ENCODE measurements at places on chromosomes 1 and 21.

- no peak for DNase-seq
Observed at GRCh38 chr1:39385067-39385988, 106.1 kb upstream of the BMP8A start.

- DNase-seq, result no peak
Observed at GRCh38 chr21:42779431-42779861, 99.9 kb downstream of the WDR4 start.

DNA sequence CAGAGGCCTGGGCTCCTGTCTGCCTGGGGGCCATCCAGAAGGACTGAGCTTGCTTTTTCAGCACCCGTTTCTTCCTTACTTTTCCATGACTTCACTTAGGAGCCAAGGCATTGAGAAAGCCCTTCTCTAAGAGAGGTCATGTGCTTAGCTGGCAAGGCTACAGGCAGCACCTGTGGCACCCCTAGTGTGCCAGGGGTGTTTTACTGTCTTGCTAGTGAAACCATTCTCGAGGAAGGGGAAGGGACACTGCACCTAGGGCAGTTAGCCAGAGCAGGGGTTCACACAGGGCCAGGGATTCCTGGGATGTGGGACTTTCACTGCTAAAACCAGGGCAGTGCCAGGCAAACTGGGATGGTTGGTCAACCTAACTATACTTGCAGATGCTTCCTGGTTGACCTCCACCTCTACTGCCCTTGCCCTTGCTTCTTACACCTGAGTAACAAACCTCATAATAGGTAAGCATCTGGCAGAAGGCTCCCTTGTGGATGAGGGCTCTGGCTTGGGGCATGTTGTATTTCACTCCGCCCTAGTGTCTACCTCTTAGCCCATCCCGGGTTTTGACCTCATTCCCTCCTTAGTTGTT lies 69.2 kb downstream of the NOS1AP start:
- DNase-seq, result no peak

DNA sequence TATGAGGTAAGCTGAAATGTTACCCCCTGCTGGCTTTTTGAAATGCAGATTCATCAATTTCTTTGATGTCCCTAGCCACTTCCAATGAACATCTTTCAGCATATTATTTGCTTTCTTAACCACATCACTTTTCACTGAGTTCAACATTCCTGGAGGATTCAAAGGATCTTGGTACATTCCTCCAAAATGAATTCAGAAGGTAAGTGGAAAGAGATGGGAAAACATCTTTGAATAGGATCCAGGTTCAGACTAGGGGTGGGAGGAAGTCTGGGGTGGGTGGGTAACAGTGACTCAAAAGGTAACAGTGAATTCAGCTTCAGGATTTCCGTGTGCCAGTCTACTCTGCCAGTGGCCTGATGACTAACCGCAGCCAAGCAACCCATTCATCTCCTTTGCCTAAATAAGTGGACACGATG lies 180.7 kb downstream of the ZC3H11B start:
- no peak for DNase-seq

GRCh38 chr1:53543778-53544695 lies 84.8 kb downstream of the DMRTB1 start:
- DNase-seq, result no peak

GRCh38 chr1:179082999-179083335 lies 1.1 kb downstream of the TOR3A start:
- peak; percentile 56 for DNase-seq

DNA sequence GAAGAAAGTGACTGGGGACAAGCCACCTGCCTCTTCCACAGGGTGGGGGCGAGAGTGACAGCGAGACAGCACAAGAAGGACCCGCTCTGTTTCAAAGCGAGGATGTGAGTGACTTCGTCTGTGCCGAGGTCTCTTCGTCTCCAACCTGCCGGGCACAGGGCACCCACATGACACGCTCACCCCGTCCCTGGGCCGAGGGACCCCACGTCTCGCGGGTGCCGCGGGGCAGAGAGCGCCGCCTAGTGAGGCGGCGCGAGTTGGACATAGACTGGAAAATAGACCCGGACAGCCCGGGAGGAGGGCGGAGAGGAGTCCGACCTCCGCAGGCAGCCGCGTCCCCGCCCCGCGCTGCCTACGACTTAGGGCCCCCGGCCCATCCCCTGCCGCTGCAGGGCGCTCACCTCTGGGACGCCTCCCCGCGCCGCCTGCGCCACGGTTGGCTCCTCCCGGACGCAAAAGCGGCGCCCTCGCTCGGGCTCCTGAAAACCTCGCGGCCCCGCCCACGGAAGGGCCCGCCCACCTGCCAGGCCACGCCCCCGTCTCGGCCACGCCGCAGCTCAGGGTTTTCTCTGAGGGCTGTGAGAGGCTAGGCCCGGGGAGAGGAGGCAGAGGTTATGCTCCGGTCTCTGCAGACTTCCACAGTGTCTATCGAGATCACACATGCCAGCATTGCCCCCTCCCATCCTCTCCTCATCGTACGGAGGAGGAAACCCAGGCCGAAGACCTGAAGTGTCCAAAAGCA lies at the start of gene TLR5:
Gene TLR5, minus strand, starts transcription at position 454 of the 742 bp plus-strand sequence. CDS start 30,217 bp downstream, outside the sequence.
- peak; percentile 88 for DNase-seq

DNA sequence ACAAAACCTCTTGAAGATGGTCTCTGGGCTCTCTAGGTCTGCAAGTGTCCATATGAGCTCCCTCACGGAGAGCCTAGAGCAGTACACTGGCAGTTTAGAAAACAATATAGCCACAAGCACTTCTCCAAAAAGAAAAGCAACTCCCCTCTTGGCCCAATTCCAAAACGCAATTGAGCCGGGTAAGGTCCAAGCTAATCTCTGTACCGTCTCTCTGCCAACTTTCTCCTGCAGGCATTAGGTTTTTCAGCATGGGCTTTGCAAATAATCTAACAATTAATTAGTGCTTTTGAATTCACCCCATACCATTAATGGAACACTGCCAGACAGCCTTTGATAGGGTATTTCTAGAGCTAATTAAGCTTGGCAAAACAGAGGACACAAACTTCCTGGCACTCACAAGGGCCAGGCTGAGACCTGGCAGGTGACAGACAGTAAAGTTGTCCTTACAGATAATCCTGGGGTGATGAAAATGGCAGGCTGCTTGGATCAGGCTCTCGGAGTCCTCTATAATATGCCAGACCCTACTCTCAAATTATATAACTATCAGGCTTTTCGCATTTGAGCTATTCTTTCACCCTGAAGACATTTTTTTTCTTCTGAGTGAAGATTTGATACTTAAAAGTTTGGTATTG lies 39.8 kb downstream of the TGFBR3 start:
- no peak for DNase-seq

- DNase-seq, result no peak
Observed at GRCh38 chr1:206570529-206570928, 41.7 kb downstream of the EIF2D start.

DNA sequence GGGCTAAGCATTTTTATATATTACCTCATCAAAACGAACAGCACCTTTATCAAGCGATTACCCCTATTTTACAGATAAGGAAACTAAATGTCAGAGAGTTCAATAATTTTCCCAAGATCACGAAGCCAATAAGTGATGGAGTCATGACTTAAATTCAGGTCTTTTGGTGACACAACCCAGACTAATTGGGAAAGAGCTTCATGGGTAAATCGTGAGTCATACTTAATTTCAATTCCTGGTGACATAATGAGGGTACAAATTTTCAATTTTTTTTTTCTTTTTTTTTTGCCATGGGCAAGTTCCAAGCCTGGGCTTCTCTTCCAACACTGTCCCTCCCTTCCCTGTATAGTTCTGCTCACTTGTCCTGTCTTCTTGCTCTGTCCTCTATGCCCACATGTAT lies 30.1 kb upstream of the IL10 start:
- DNase-seq, result peak; percentile 80

DNA sequence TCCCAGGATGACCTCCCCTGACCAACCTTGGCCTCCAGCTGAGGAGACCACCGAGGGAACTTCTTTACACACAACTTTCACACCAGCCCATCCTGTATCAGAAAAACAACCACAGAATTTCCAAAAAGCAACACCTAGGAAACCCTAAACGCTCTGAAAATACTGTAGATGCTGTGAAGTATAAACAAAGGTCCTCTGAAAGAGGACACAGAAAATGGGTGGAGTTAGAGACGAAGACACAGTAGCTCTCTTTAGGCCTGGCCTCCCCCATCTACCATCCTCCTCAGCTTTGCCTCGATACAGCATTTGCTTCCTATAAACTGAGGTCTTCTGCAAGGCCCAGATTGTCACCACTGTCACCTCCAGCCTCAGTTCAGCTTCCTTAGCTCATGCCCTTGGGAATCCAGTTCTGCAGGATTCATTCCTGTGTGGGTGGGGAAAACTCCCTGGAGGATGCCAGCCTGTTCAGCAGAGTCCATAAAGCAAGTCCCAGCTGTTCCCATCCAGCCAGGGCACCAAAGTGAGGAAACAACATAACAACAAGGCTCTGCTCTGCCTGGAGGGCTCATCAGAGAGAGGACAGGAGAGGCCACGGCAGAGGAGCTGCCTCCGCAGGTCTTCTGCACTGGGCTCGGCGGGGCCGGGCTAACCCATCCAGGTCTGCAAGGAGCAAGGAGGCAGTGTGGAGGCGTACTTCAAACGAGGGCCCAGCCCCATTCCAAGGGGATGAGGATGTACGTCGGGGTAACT lies 15.0 kb downstream of the PIK3C2B start:
- no peak for DNase-seq

GRCh38 chr1:66243548-66244130 lies 290.3 kb upstream of the SGIP1 start:
- no peak for DNase-seq

DNA sequence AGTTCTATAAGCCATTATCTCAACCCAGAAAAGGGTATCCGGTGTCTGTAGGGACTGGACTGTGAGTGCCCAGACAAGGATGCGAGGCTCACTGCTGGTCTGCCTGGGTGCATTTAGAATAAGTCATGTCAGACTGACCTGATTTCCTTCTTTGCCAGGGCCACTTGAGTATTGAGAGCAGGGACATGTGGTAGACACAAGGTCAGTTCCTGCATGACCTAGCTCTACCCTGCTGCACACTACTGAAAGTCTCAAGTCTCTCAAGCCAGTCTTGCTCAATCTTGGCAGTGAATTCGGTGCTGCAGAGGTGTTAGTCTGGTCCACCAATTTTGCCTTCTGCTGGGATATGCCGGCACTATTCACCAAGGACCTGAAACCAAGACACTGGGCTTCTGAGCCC lies 180.1 kb downstream of the C1orf94 start:
- no peak for DNase-seq

- DNase-seq, result no peak
Observed at GRCh38 chr1:216223486-216223885, 199.8 kb downstream of the USH2A start.

- no peak for DNase-seq
Observed at GRCh38 chr1:12405325-12406210, 175.7 kb downstream of the VPS13D start.

GRCh38 chr21:15498455-15498854 lies 231.3 kb upstream of the USP25 start:
- DNase-seq, result no peak

DNA sequence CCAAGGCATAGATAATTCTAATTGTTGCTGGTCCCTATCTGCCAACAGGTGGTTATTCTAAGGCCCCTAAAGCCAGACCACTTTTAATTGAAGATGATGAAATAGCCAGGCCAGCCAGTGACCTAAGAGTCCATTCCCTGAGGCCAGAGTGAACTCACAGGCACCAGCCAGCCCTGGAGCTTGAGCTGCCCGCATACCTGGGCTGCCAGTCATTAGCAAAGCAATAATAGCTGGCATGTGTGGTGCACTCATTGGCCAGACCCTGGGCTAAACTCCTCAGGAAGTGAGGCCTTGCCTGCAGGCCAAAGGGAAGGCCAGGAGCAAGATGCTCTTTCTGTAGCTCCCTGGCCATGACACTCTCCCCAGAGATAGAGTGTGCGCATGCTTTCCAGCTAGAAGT lies 180.4 kb upstream of the KLHDC7A start:
- DNase-seq, result no peak

- no peak for DNase-seq
Observed at GRCh38 chr21:19810779-19811178, 1187.4 kb upstream of the NCAM2 start.

DNA sequence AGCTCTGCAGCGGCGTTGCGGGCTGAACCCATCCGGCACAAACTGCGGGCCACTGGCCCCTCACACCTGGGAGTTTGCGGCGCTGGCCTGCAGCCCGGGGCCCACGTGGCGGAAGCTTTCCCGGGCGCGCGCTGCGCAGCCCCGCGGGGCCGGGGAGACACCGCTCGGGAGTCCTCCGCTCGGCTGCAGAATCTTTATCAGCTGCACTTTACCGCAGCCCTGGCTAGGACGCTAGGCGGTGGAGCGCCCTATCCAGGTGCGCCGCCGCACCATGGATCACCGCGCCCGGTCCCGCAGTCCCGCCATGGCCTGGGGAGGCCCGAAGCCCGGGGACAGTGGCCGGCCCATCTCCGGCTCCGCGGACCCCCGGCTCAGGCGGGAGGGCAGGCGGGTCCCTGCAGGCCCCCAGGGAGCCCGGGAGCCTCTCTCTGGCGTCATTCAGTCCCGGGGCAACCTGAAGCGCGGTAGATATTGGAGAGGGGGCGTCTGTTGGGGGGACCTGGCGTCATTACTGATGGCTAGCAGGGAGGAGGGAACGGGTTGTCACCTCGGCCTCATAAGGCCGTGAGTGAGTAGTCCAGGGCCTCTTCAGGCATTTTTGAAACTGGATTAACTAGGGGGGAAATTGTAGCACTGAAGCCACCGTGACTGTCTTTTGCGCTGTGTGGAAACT lies 5.7 kb upstream of the OLIG2 start:
- DNase-seq, result no peak

DNA sequence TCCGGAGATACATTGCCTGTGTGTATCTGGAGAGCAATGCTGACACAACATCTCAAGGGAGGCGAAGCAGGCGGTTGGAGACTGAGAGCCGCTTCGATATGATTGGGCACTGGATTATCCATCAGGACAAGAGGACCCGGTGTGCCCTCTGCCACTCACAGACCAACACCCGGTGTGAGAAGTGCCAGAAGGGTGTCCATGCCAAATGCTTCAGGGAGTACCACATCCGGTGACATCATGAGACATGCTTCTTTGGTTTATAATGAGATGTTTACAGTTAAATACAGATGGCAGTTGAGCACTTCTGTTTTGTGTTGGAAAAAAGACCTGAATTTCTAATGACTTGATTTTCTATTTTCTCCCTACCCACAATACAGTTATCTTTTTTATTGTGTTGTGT lies 12.1 kb downstream of the PGBD2 start:
- DNase-seq, result no peak

DNA sequence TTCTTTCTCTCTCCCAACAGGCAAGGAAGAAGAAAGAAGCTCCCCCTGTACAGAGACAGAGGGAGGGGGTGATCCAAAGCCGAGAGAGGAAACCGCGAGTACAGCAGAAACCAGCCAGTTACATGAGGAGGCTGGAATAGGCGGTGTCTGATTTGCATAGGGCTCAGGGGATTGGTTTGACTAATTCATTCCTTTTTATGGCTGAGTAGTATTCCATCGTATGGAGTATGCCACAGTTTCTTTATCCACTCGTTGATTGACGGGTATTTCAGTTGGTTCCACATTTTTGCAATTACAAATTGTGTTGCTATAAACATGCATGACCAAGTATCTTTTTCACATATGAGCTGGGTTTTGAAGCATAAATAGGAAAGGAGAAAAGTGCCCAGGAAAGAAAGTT lies 3.4 kb upstream of the GPX7 start:
- DNase-seq, result no peak

Measured in inflammatory macrophage treated with lipopolysaccharide for 1 hour (primary cell).